ENCODE measurements at places on chromosomes 6 and 20.
A peak's percentile ranks its signal among the peaks of the same experiment; 100 is the strongest.

DNA sequence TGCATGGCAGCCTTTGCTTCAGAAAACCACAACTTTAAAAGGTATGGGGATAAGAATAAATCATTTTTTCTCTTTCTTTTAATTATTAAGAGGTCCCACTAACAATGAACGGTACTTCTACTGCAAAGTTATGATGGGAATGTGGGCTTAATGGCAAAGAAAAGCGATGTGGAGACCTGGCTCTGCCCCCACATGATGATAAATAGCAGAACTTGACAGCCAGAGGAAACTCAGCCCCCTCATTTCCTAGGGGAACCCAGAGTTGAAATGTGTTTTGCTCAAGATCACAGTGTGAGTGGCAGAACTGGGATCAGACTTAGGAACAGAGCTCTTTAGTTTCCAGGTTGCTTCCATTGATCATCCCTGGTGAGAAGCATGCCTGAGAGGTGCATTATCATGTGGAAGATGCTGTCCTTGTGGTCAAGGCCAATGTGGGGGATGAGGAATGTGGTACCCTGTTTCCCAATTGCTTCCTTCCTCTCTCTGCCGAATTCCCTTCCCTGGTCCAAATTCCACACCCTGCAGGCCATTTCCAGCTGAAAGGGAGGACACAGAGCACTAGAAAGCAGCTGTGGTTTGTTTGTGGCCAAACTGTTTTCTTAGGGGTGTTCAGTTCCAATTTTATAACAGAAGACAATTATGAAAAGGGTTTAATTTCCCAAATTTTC lies 66.0 kb downstream of the BACH2 start:
- DNase-seq = no peak

DNA sequence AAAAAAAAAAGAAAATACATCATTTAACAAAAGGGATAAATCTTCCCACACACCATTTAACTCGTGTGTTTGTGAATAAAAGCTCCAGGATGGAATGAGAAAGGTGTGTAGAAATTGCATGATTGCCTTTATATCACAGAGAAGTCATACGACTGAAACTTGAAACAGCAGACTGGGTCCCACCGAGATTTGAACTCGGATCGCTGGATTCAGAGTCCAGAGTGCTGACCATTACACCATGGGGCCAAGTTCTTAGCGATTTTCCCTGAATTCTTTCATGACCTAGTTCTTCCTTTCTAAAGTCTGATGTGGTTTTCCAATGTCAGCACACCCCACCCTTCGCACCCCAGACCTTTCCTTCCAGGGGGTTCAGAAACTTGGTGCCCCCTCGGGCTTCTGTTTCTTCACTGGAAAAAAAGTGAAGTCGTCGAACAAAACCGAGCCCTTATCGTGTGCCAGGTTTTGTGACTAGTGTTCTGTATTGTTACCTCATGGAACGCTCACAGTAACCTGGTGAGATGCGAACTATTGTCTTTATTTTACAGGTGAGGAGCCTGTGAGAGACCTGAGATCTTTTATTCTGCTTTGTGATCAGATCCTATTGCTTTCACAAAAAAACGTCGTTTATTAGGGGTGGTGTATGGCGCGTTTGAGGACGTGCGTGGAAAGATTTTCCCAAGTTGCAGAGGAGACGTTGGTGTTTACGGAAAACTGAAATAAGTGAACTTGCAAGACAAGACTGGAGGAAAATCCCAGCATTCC lies 120.8 kb downstream of the OR2B2 start:
- DNase-seq = peak; percentile 58

DNA sequence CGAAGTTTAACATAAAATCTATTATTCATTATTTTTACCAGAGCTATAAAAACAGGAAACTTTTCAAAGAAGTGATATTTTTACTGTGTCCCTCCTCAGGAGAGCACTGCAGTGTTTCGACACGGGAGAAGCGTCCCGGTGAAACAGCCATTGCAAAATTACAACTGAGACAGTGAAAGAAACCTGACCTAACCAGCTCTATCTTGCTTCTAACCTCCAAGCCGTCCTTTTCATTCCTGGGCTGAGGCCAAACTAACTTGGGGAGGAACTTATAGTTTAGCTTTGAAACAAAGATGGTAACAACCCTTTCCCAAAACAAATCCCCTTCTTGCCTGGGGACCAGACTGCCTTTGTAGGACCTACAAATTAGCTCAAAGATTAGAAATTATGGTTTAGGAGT lies 79.2 kb downstream of the WDR27 start:
- DNase-seq = no peak

DNA sequence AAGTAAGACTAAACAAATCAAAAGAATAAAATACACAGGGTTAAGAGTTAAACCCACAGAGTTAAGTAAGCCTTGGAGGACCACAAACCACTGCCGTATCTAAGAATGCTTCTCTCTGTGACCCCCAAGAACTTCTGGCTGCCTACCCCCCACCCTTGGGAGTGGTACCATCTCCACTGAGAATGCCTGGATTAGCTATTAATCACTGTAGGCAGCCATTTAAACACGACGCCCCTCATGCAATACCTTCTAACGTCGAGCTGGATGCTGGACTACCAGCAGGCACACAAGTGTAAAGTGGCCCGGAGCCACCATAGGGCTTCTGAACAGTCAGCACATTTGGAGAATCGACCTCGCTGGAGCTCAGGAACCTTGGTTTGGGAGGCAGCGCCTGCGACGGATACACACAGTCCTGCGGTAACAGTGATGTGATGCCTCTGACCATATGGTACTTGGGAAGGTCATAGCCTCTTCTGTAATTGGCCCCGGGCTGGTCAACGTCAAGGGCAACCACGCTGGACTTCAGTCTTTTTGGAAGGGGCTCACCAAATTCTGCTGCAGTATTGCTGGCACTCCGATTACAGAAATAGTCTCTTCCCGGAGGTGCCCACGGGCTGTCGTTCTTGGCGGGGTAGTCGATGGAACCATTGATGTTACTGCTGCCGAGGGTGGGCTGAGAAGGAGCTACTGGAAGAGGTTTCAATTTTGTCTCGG lies 18.0 kb downstream of the ZNF217 start:
- no peak for DNase-seq

- DNase-seq = no peak
Observed at GRCh38 chr6:53159558-53159957, 10.9 kb upstream of the GCM1 start.

DNA sequence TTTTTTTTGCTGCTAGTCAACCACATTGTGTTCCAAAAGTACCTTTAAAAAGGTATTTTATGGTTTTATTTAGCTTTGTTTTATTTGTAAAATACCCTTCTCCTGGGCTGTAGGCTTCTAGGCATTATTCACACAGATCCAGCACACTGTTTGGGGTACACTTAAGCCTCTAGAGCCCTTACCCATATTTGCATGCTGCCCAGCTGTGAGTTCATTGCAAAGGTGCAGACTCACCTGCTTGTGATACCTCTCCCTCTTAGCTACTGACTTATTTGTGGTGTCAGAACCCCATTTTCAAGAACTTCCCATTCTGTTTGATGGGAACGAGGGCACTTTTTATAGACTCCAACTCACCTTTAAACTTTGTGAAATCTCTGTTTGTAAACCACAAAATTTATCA lies 69.8 kb downstream of the RIN2 start:
- no peak for DNase-seq

DNA sequence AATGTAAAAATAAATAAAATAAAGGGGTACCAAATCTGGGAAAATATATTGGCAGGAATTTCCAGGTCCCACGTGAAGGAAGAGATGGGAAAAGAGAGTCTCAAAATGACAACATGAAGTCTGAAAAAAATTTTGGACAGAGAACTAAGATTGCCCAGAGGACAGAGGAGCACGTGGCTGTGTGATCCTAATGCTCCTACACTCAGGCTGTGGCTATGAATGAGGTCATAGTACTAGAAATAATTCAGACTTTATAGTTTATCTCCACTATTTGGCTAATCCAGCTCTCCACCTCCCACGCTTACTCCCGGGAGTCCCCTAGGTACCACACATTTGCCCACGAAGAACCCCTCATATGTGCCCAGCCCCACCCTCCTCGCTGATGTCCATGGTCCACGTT lies 42.8 kb upstream of the STMND1 start:
- no peak for DNase-seq

DNA sequence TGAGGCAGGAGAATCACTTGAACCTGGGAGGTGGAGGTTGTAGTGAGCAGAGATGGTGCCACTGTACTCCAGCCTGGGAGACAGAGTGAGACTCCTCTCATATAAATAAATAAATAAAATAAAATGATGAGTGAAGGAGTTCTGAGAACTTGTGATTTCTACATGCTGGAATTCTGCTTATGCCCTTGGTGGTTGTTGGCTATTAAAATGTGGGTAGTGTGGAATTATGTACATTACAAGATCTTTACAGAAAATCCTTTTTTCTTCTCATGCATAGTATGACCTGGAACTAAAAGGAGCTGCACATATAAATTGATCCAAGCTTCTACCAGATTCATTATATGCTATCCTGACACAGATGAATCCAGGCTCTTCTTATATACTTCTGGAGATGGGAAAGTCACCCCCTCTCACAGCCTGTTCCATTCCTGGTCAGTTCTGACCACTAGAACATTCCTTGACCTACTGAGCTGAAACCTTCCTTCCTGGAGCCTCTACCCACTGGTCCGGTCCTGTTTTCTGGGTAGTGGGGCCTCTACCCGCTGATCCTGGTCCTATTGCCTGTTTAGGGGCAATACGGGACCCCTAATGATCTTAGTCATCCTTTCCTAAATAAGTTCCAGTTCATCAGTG lies 37.7 kb upstream of the TAF8 start:
- no peak for DNase-seq

GRCh38 chr6:74283532-74283931 lies 587.5 kb downstream of the CD109 start:
- DNase-seq = no peak

DNA sequence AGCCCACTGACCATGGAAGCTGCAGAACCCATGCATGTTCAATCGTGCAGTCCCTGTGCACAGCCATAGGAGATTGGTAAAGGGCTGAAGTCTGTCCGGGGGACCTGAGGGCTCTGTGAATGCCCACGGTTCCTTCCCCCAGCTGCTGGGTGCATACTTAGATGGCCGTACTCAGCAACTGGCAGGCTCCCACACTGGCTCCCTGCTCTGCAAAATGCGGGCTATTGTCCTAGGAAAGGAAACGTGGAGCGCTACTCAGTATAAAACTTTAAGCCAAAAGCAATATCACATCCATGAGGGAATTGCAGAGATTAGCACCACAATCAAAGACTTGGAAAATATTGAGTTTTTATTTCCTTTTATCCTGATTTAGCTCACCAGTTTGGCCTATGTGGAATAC lies 202.0 kb downstream of the WDR27 start:
- DNase-seq = no peak

DNA sequence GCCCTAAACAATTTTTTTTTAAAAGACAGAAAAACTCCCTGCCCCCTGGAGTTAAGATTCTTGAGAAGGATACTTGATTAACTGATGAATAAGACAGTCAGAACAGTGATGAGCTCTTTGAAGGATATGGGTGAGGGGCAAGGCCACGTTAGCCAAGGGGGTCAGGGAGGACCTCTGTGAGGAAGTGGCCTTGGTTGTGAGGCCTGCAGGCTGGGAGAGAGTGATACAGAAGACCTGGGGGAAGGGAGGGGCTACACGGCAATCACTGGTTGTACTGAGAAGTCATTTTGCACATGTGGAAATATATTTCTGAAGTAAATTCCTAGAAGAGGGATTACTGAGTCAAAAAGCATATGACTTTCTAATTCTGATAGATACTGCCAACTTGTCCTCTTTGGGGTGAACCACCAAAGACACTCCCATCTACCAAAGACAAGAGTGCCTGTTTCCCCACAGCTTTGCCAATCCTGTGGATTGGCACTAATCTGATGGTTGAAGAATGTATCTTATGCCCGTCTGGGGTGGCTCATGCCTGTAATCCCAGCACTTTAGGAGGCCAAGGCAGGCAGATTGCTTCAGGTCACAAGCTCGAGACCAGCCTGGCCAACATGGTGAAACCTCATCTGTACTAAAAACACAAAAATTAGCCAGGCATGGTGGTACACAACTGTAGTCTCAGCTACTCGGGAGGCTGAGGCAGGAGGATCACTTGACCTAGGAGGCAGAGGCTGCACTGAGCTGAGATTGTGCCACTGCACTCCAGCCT lies 22.3 kb upstream of the BCAS4 start:
- DNase-seq = no peak

GRCh38 chr6:3414327-3415081 lies 42.3 kb downstream of the SLC22A23 start:
- DNase-seq = no peak
